T47D (cell line): ENCODE measurements at places on chromosomes 1 and 21.
A peak's percentile ranks its signal among the peaks of the same experiment; 100 is the strongest.

DNA sequence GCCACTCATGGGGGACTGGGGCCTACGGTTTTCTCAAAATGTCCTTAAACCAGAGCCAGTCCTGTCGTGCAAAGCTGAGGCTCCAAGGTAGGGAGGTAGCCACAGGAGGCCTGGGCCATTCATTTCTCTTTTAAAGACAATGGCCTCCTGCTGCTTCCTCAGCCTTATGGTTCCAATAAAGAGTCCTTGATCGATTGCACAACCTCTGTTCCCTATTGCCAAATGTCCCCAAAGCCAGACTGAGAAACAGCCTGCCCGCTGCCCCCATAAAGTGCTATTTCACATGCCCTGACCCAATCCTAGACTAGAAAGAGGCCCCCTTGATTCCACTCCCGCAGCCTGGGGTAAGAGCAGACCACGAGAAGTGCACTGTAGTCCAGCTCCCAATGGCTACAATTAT, 166.7 kb downstream of the CLIC6 start:
- no peak for DNase-seq

DNA sequence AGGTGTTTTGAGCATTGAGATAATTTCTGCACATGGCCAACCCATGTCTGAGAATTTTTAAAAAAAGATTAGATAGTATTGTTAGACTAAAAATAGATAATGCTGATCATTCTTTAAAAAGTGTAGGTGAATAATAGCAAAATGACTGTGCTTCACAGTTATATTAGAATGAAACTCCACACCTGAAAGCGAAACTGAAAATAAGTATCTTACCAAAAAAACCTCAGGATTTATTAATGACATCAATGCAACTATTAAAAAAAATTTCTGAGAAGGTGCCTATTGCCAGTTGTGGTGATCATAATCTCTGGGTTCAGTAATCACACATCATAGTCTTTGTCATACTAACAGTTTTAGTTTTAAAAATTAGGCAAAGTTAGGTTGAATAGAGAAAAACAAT, 36.5 kb downstream of the PLA2G4A start:
- DNase-seq: no peak

- DNase-seq: no peak
These were observed 200.5 kb downstream of the PCP4 start for GRCh38 chr21:40067751-40068150.

DNA sequence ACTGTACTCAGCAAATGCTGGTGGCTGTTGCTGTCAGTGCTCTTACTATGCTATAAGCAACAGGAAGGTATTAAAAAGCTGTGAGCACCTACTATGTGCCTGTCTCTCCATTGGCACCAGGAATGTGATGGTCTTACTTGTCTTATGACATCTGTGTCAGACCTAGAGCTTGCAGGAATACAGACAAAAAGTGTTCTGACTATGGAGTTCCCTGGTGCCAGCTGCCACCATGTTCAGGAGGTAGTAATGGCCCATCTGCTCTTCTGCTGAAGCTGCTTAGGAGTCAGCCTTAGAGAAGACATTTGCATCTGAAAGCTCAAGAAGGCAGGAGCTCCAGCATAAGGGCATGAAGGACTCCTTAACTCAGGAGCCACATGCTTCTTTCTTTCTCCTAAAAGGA, 52.3 kb downstream of the MAB21L3 start:
- DNase-seq: no peak

DNA sequence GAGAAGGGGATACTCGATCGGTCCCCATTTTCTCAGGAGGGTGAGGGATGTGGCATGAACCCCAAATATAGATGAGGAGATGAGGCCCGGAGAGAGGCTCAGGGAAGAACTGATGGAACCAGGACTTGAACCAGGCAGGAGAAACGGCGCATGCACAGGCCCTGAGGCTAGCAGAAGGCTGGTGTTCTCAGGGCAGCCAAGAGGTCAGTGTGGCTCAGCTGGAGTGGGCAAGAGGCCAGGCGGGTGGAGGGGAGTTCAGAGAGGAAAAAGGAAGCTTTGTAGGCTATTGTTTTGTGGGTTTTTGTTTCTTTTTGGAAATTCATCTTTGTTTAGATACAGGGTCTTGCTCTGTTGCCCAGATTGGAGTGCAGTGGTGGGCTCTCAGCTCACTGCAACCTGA, 122.0 kb downstream of the LACTBL1 start:
- no peak for DNase-seq

- peak; percentile 51 for DNase-seq
These were observed 52.7 kb downstream of the AGPAT3 start for GRCh38 chr21:43917515-43918384.

GRCh38 chr1:176515310-176515709, 52.3 kb downstream of the PAPPA2 start:
- DNase-seq: no peak
